ENCODE measurements at places on chromosomes 5 and 9.

DNA sequence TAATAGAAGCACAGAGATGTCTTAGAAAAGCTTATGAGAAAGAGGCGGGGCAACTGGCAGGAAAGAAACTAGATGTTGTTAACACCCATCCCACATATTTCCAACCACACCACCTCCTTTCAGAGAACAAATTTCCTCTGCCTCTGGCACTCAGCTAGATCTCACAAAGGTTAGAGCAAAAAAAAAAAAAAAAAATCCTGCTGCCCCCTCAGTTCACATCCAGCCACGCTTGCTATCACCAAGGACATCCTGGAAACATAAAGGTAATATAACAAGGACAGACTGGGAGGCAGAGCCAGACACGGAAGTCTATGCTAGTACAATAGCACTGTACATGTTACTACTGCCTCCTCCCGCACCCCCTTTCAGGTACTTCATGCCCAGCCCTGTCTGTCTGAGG is 238.0 kb upstream of the PTGER4 start:
- DNase-seq = no peak

DNA sequence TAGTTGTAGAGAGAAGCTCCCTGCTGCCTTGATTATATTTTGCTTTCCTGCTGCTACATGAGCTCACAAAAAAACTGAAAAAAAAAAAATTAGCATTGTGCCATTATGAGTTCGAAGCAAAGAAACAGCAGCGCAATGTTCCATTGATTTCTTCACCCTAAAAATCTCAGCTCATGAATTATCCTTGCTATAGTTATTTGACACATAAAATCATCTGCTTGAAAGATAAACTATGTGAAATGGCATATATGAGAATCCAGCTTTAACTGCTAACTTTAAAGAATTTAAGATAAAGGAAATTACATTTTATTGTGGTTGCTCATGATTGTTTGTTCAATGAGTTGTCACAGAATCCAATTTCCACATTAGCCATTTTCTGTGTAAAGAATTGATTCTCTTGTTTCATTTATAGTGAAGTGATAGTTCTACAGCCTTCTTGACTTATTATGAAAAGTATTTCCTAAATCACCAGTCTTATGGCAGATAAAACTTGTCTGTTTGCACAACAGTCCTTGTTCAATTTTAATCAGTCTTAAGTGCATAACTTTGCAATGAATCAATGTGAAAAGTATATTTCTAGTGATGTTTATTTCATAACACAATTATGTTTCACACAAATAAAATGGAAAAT is 1275.0 kb upstream of the CDH9 start:
- DNase-seq = no peak

DNA sequence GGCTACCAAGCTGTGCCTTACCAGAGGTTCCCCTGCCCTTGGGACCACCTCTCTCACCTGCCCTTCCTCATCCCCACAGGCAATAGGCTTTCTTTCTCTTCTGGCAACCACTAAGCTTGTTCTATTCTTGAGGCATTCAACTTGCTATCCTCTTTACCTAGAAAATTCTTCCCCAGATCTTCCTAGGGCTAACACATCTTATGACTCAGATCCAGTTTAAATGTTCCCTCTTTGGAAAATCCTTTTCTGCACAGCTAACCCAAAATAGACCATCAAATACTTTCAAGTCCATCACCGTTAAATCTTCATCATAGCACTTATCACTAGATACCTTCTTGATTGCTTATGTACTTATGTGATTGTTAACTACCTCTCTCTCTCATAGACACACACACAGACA is 93.7 kb downstream of the ENC1 start:
- no peak for DNase-seq

- peak; percentile 70 for DNase-seq
These were observed 219.4 kb downstream of the ATPSCKMT start for GRCh38 chr5:10030219-10030831.

- DNase-seq = peak; percentile 69
These were observed 1.3 kb downstream of the SHC3 start for GRCh38 chr9:89177012-89177943.

DNA sequence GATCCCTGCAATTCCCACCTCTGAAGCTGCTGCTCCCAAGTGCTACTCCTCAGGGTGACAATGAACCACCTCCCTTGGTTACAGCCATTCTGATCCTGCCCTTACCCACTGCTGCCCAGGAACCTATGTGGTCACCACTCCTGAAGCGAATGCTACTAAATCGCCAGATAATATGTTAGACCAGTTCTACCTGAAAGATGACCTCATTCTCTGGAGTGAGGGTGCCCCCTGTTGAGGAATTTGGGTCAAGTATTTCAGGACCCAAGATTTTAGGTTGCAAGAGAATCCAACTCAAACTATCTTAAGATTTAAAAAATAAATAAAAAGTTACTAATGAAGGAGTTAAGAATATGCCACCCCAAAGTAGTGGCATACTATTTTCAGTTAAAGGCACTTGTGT is 5.8 kb upstream of the SNAPC3 start:
- peak; percentile 66 for DNase-seq

DNA sequence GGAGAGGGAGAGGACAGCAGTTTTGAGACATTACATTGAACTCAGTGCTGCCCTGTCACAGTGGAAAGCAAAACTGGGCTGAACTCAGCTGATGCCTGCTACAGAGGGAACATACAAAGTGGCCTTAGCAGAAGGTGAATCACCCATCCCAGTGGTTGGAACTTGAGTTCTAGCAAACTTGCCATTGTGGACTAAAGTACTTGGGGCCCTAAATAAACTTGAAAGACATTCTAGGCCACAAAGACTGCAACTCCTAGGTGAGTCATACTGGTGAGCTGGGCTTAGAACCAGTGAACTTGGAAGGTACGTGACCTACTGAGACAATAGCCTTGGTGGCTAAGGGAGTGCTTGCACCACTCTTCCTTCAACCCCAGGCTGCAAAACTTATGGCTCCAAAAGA is 155.7 kb upstream of the RIOK2 start:
- DNase-seq = peak; percentile 33

DNA sequence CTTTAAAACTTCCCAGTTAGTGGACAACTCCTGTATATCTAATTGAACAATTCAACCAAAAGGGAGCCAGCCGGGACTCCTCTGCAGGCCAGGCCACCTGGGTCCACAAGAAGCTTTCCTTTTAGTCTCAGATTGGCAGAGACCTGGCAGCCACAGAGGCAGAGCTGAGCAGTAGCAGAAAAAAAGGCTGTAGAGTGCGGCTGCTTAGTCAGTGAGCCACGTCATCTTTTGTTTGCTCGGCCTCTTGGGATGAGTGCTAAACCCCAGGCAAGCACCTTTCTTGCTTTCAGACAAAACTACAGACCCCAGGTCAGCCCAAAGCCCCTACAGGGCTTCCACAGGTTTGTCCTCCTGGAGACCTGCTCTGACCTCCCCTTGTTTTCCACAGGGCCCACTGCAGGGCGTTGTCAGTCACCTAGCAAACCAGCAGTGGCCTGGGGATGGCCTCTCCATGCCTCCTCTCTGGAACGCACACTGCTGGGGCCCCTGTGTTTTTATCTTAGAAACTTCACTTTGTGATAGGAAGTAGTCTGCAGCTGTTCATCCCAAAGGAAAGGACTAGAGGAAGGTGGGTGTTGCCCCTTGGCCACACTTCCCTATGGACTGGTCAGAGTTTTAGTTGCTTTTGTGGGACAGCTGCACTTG is 49.9 kb downstream of the SHB start:
- DNase-seq = peak; percentile 77

DNA sequence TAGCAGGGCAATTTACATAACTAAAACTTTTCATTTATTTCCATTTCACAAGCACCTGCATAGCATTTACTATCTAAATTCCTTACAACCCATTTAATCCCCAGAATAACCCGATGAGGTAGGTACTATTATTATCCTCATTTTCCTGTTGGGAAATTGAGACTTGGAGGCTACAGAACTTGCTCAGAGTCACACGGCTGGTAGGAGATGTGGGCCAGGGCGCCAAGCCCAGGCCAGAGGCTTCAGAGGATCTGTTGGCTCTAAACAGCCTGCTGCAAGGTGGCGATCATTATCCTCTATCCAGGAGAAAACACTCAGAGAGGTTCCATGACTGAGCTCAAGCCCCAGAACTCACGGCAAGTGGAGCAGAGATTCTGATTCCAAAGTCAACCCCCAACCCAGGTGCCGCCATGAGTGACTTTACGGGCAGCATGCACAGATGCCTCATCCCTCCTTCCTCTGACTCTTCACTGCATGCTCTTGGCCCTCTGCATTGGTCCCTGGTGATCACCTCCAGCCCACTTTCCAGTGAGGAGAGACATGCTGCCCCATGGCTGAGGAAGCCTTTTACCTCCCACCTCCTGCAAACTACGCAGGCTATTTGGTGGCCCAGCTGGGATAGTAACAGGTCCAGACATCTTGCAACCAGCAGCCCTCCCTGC is 168.4 kb upstream of the FSTL4 start:
- no peak for DNase-seq

All from cardiac fibroblast (primary cell).